ENCODE measurements at places on chromosomes 1 and 21. TPM values are rescaled to one million over a fixed set of nuclear protein-coding genes. Genes with fewer than 3 reads are reported as not detected.

GRCh38 chr1:245590726-245591125 is 435.9 kb downstream of the KIF26B start:
- H3K36me3 ChIP-seq, result no peaks in the 10 kb centered on the region
- DNase-seq, result no peak
- no peaks in the 10 kb centered on the region for H3K4me1 ChIP-seq
- H3K27me3 ChIP-seq, result no peaks in the 10 kb centered on the region
- no peak overlapping the region for H3K4me3 ChIP-seq

Gene C4BPB
- not detected for total RNA-seq

Gene DDAH1
- total RNA-seq, result 21.2 TPM

GRCh38 chr1:192158181-192158580 is at the start of gene RGS18:
Gene RGS18, plus strand, starts transcription at chr1:192158462. Its CDS starts 176 bp downstream, at chr1:192158638.
- DNase-seq, result peak; percentile 30
- no peaks in the 10 kb centered on the region for H3K27me3 ChIP-seq
- H3K4me1 ChIP-seq, result no peaks in the 10 kb centered on the region

DNA sequence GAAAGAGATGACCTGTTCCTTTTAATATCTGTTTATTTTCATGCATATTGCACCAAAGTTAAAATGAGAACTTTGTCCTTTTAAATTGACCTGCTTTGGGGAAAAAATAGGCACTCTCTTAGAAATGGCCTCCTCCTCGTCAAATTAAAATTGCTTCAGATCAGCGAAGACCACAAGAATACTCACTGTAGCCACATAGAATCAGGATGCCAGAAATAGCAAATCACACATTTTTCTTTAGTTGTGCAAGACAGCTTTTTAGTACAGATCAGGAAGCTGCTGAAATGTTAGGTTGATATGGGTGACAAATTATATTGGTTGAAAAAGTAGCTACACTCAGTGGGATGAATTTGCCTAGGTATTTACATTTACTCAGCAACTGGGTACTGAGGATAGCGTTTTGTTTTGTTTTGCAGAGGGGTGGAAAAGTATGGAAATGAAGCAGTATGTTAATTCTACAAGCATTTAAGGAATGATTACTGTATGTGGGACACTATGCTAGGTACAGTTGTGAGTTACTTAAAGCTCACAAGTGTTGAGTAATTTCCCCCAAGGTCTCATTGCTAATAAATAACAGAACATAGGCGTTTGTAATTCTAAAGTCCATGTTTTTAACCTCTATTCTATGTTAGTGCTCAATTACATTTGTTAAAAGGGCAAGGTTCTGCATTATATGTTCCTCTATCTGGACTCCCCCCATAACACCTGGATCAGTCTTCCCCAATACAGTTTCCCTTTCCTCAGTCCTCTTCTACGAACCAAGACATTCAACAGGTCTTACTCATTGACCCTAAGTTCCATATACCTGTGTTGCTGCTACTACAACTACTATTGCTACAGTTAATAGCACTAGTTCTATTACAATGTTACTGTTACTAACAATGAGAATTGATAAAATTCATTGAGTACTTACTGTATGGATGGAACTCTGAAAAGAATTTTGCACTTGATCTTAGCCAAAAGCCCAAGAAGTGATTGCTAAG is 99.4 kb upstream of the S1PR1 start:
- H3K36me3 ChIP-seq, result no peaks in the 10 kb centered on the region
- no peak for DNase-seq
- no peaks in the 10 kb centered on the region for H3K27me3 ChIP-seq
- H3K4me1 ChIP-seq, result no peaks in the 10 kb centered on the region
- no peak overlapping the region for H3K4me3 ChIP-seq

DNA sequence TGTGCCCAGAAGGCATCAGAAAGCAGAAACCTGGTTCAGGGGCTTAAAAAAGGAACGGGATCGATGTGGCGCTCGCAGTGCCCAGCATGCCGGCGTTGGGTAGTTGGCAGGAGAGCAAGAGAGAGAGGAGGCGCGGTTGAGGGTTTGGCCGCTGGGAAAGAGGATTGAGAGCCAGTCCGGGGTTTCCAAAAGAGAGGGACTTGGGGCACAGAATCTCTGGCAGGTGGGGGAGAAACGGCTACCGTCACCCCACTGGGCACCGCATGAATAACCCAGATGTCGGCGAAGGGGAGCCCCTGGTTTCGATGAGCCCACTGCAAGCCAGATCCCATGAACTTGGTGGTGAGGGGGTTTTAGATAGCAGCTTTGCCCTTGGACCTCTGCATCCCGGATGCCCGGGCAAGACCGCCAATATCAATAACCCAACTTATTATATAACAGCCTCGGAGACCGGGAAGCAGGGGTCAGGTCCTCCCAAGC is 60.4 kb upstream of the ACOT11 start:
- DNase-seq, result no peak
- H3K27me3 ChIP-seq, result no peaks in the 10 kb centered on the region

Gene DISP3
- total RNA-seq, result not detected

Gene UMODL1
- not detected for total RNA-seq

- no peak for DNase-seq
- no peaks in the 10 kb centered on the region for H3K27me3 ChIP-seq
- no peak overlapping the region for H3K4me3 ChIP-seq
- H3K36me3 ChIP-seq, result no peaks in the 10 kb centered on the region
- no peaks in the 10 kb centered on the region for H3K4me1 ChIP-seq
Measured at GRCh38 chr1:54453509-54453908, 47.3 kb upstream of the SSBP3 start.

- H3K36me3 ChIP-seq, result no peaks in the 10 kb centered on the region
- no peak for DNase-seq
- H3K27ac ChIP-seq, result no peak overlapping the region
- no peak overlapping the region for H3K4me3 ChIP-seq
- H3K4me1 ChIP-seq, result no peaks in the 10 kb centered on the region
Measured at GRCh38 chr1:110134050-110134595, 16.2 kb upstream of the SLC6A17 start.

DNA sequence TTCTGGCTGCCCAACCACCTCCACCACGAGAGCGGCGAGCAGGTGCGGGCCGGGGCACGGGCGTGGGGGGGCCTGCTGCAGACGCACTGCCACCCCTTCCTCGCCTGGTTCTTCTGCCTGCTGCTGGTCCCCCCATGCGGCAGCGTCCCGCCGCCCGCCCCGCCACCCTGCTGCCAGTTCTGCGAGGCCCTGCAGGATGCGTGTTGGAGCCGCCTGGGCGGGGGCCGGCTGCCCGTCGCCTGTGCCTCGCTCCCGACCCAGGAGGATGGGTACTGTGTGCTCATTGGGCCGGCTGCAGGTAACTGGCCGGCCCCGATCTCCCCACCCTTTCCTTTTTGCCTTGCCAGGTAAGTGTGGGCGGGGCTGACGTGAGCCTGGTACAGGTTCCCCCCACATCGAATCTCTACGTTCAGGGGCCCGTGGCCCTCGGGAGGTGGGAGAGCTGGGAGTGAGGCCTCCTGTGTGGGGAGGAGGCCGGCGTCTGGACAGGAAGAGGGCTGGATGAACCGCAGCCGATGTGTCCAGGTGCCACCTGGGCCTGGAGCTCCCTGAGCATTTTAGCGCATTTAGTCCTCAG is 51.7 kb downstream of the COL18A1 start:
- H3K4me1 ChIP-seq, result peaks cover 40% of the 10 kb centered on the region
- DNase-seq, result no peak
- H3K4me3 ChIP-seq, result peak overlapping the region; percentile 47

DNA sequence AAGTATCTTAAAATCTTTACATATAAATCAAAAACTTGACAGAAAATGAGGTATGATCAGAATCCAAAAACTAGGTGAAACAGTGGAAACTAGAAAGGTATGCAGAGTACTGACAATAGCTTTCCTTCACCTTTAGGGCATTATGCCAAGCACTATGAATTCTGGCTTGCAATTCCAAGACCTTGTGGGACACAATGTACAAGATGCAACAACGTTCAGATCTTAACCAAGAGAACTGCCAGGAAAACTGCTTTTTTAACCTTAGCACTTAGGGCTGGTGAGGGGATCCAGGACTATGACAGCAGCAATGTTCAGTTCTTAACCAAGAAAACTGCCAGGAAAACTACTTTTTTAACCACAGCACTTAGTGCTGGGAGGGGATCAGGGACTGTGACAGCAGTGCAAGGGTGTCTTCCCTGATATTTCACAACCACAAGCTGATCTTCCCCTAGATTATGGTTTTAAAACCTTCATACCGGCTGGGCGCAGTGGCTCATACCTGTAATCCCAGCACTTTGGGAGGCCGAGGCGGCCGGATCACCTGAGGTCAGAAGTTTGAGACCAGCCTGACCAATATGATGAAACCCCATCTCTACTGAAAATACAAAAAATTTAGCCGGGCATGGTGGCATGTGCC is 22.3 kb downstream of the FOXJ3 start:
- no peak overlapping the region for H3K4me3 ChIP-seq
- H3K36me3 ChIP-seq, result no peaks in the 10 kb centered on the region
- DNase-seq, result no peak
- peaks cover 25% of the 10 kb centered on the region for H3K4me1 ChIP-seq
- H3K27me3 ChIP-seq, result no peaks in the 10 kb centered on the region
- H3K27ac ChIP-seq, result no peak overlapping the region

Gene SLC27A3
- 38.5 TPM for total RNA-seq

GRCh38 chr1:51920130-51920529 is 41.6 kb upstream of the NRDC start:
- no peaks in the 10 kb centered on the region for H3K36me3 ChIP-seq
- DNase-seq, result no peak
- no peaks in the 10 kb centered on the region for H3K4me1 ChIP-seq
- no peaks in the 10 kb centered on the region for H3K27me3 ChIP-seq
- no peak overlapping the region for H3K4me3 ChIP-seq

- peak overlapping the region; percentile 57 for H3K27ac ChIP-seq
- H3K4me3 ChIP-seq, result no peak overlapping the region
- no peaks in the 10 kb centered on the region for H3K27me3 ChIP-seq
- H3K4me1 ChIP-seq, result no peaks in the 10 kb centered on the region
Measured at GRCh38 chr1:160109686-160110085, 5.9 kb upstream of the ATP1A2 start.

Gene OR2T8
- total RNA-seq, result not detected

Gene GJA5
- total RNA-seq, result 16.9 TPM

DNA sequence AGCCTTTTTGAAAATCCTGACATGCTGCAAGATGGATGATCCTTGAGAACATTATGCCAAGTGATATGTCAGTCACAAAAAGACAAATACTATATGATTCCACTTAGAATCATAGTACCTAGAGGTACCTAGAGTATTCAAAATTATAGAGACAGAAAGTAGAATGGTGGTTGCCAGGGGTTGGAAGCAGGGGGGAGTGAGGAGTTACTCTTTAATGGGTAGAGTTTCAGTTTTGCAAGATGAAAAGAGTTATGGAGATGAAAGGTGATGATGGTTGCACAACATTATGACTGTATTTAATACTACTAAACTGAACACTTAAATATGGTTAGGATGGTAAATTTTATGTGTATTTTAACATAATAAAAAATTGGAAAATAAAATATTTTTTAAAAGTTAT is 37.9 kb upstream of the PODN start:
- peaks cover 15% of the 10 kb centered on the region for H3K4me1 ChIP-seq
- peaks cover 12% of the 10 kb centered on the region for H3K36me3 ChIP-seq
- no peak overlapping the region for H3K27ac ChIP-seq
- DNase-seq, result no peak

DNA sequence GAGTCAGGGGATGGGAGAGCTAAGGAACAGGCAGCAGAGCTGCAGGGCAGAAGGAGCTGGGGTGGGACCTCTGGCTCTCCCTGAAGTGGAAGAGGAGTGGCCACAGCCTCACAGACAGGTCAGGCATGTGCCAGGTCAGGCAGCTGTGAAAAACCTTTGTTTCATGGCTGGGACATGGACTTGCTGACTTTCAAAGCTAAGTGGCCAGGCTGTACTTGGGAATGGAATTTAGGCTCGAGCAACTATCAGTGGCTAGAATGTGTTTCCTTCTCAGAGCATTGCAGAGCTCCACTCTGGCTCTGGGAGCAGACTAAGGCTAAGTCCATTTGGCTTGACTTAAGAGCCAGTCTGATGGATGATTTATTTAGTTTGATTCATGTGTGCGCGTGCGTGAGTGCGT is 385.1 kb downstream of the LMX1A start:
- H3K4me1 ChIP-seq, result no peaks in the 10 kb centered on the region
- no peak overlapping the region for H3K4me3 ChIP-seq
- no peak for DNase-seq
- no peaks in the 10 kb centered on the region for H3K27me3 ChIP-seq
- no peak overlapping the region for H3K27ac ChIP-seq
- no peaks in the 10 kb centered on the region for H3K36me3 ChIP-seq

Gene TAS1R1
- not detected for total RNA-seq

Gene ASTN1
- not detected for total RNA-seq

DNA sequence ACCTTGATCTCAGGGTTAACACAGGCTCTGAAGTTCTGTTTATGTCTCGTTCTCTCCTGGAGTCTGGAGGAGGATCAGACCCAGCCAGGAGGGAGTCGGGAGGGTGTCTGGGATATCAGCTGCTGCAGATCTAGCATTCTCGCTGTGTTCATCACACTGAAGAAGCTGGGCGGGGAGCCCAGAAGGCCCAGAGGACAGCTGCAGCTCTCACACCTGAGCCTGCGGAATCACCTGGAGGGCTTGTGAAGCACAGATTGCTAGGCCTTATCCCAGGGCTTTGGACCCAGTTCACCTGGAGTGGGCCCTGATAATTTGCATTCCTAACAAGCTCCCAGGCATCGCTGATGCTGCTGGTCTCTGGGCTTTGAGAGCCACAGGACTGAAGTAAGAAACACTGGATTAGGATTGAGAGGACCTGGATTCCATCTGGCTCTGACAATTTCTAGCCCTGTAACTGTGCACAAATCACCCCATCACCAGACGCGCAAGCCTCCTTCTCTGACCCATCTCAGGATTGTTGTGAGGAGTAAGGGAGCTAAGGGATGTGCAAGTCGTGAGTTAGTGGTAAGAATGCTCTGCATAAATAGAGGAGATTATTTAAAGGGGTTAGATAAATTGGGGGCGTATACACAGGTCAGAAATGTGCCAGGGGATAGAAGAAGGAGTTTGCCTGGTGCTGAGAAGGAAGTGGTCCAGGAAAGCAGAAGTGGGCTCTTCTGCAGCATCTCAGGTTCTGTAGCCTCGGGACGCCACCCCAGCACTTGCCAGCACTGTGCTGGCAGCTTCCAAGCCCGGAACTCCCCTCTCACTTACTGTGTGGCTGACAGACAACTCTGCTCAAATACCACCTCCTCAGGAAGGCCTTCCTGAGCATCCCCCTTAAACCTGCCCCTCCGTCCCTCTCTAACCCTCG is 19.1 kb downstream of the ABCA4 start:
- H3K4me1 ChIP-seq, result peaks cover 30% of the 10 kb centered on the region
- H3K36me3 ChIP-seq, result no peaks in the 10 kb centered on the region
- no peak overlapping the region for H3K27ac ChIP-seq

Gene SLC5A9
- not detected for total RNA-seq

- H3K36me3 ChIP-seq, result no peaks in the 10 kb centered on the region
- peak; percentile 30 for DNase-seq
- H3K4me1 ChIP-seq, result peaks cover 58% of the 10 kb centered on the region
- H3K4me3 ChIP-seq, result peak overlapping the region; percentile 77
- peak overlapping the region; percentile 99 for H3K27ac ChIP-seq
- no peaks in the 10 kb centered on the region for H3K27me3 ChIP-seq
Measured at GRCh38 chr1:110339407-110340206, 430 bp downstream of the RBM15 start.

Gene SPOCD1
- 14.1 TPM for total RNA-seq

- peak overlapping the region; percentile 12 for H3K4me3 ChIP-seq
- no peaks in the 10 kb centered on the region for H3K36me3 ChIP-seq
- H3K27ac ChIP-seq, result no peak overlapping the region
- peak; percentile 24 for DNase-seq
- peaks cover 10% of the 10 kb centered on the region for H3K4me1 ChIP-seq
- H3K27me3 ChIP-seq, result peaks cover 14% of the 10 kb centered on the region
Measured at GRCh38 chr1:39701049-39701439, 9.8 kb upstream of the HPCAL4 start.

All from tibial nerve (tissue), 4 donors.